ENCODE measurements at places on chromosomes 4 and X. TPM values are rescaled to one million over a fixed set of nuclear protein-coding genes. Genes with fewer than 3 reads are reported as not detected.

The PROM1 gene
- total RNA-seq: 3.9 TPM

DNA sequence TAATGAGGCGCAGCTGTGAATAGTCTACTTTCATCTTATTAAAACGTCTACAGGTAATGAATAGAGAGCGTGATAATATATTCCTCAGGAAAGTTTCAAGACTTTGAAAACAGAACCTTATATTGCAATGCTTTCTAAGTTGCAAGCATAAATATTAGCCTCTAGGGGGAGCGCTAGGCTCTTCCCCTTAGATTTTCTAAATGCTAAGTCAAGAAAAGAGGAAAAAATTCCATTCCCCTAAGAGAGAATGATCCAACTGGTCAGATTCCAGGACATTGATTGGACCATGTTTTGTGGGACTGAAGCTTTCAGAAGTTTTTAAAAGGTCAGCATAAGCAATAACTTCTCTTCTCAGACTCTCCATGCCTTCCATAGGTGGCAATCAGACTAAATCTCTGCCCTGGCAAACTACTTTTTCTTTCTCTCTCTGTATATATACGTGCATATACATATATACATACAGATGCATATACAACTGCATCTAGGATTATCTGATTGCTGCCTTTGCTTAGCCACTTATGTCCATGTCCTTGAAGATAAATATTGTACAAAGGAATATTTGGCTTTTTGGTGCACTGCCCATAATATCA, 492.9 kb downstream of the INPP4B start:
- no peaks in the 10 kb centered on the region for H3K27me3 ChIP-seq
- H3K36me3 ChIP-seq: no peaks in the 10 kb centered on the region
- H3K27ac ChIP-seq: no peak overlapping the region
- no peak for DNase-seq
- no peak overlapping the region for H3K4me3 ChIP-seq
- H3K4me1 ChIP-seq: peaks cover 34% of the 10 kb centered on the region

- H3K27ac ChIP-seq: no peak overlapping the region
Measured at GRCh38 chr4:19944806-19945205, 306.9 kb upstream of the SLIT2 start.

GRCh38 chr4:112860830-112861690, 188.4 kb upstream of the ANK2 start:
- DNase-seq: no peak
- no peak overlapping the region for H3K27ac ChIP-seq
- no peak overlapping the region for H3K4me3 ChIP-seq
- H3K27me3 ChIP-seq: no peaks in the 10 kb centered on the region
- no peaks in the 10 kb centered on the region for H3K36me3 ChIP-seq

GRCh38 chr4:144646523-144647094, 653 bp downstream of the HHIP start:
- H3K36me3 ChIP-seq: no peaks in the 10 kb centered on the region
- H3K4me1 ChIP-seq: peaks cover 16% of the 10 kb centered on the region
- peak overlapping the region; percentile 56 for H3K4me3 ChIP-seq
- H3K27me3 ChIP-seq: no peaks in the 10 kb centered on the region

DNA sequence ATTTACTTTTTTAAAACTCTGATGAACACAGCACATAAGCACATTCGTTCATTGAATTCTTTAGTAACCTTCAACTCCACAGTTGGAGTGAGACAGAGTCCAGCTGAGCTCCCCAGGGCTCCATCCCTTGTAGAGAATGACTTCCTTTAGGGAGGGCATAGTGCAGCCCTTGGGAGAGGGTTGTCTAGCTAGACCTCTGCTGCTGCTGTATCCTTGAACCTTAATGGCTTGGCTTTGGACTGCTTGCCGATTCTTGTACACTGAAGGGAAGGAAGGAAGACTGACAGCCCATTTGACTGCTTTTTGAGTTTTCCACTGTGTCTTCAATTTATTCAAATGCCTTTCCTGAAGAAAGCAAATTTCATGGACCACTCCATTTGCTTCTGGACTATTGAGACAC, 19.4 kb upstream of the FGG start:
- no peaks in the 10 kb centered on the region for H3K36me3 ChIP-seq
- no peak overlapping the region for H3K27ac ChIP-seq
- peaks cover 8% of the 10 kb centered on the region for H3K4me1 ChIP-seq
- no peak overlapping the region for H3K4me3 ChIP-seq
- no peak for DNase-seq

DNA sequence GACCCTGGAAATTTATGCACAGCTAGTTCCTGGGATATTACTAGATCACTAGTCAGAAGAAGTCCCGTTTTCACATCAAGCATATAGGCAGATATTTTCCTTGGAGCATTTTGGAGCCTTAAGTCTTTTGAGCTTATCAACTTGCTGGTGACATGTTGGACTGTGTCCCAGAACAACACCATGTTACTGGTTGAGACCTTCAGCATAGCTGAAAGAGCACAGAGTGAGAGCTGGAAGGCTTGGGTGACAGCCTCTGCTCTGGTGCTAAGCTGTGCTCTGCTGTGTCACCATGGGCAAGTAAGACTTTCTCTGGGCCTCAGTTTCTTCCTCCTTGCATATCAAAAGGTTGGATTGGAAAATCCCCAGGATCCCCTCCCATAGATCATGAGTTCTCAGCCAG, 116.6 kb upstream of the FRMPD4 start:
- H3K4me3 ChIP-seq: no peak overlapping the region
- H3K36me3 ChIP-seq: no peaks in the 10 kb centered on the region
- no peak for DNase-seq
- no peaks in the 10 kb centered on the region for H3K4me1 ChIP-seq

The MGAT4D gene
- total RNA-seq: not detected
